ENCODE measurements at places on chromosomes 13 and 19.

- DNase-seq: no peak
Observed at GRCh38 chr19:5561559-5561958, 6.2 kb downstream of the TINCR start.

GRCh38 chr13:23776698-23777574 lies 112.3 kb downstream of the MIPEP start:
- DNase-seq: no peak

DNA sequence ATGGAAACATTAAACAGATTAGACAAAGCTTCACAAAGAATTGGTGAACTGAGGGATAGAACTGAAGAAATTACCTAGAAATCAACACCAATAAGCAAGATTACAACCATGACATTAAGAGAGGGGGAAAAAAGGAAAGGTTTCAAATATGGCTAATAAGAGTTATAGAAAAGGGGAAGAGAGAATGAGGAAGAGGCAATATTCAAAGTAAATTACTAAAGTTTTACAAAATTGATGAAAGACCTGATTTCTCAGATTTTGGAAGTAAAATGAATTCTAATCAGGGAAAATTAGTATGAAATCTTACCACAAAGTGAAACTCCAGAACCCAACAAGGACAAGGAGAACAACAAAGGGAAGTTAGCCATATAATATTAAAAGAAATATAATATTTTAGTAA lies 187.4 kb downstream of the NBEA start:
- no peak for DNase-seq

GRCh38 chr19:17999684-18000479 lies 8.1 kb upstream of the ARRDC2 start:
- no peak for DNase-seq

GRCh38 chr13:41900918-41901317 lies 60.0 kb downstream of the VWA8 start:
- no peak for DNase-seq

DNA sequence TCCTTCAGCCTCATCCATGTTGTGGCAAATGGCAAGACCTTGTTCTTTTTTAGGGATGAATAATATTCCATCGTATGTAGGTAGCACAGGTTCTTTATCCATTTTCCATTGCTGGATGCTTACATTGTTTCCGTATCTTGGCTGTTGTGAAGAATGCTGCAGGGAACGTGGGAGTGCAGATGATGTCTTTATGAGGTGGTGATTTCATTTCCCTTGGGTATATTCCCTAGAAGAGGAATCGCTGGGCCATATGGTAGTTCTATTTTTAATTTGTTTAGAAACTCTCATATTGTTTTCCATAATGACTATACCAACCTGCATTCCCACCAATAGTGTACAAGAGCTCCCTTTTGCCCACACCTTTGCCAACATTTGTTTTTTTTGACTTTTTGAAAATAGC lies 186.3 kb upstream of the TMTC4 start:
- no peak for DNase-seq

GRCh38 chr13:27403203-27403678 lies 21.2 kb upstream of the GTF3A start:
- DNase-seq: no peak

DNA sequence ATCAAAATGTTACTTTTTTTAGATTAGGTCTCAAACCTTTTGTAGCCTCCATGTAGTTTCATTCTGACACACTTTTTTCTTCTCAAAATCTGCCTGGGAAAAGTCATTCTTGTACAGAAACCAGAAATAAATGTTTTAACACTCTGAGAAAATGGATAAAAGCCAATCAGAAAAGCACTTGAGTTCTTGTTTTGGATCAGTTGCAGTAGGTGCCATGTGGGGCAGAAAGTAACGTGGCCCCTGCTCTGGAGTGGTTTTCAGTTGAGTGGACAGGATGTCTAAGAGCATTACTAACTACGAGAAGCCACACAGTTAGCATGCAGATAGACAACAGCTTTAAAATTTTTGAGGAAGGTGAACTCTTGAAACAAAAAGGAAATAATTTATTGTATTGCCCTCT lies 19.1 kb downstream of the GPR183 start:
- no peak for DNase-seq

DNA sequence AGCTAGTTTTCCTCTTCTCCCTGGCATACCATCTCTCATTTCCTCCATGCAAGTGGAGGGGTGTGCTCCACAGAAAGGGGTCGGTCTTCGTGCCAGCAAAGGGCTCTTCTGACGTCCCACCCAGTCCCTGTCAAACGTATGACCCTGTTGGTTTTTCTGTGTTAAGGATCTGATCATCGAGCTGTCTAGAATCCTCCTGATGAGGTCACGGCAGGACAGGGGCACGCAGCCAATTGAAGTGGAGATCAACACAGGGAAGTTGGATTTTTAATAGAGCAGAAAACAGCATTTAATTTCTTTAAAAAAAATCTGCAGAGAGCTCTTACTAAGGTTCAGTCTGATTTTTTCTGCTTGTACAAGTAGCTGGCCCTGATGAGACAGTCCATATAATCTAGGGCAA lies 339.4 kb downstream of the TEX29 start:
- no peak for DNase-seq

DNA sequence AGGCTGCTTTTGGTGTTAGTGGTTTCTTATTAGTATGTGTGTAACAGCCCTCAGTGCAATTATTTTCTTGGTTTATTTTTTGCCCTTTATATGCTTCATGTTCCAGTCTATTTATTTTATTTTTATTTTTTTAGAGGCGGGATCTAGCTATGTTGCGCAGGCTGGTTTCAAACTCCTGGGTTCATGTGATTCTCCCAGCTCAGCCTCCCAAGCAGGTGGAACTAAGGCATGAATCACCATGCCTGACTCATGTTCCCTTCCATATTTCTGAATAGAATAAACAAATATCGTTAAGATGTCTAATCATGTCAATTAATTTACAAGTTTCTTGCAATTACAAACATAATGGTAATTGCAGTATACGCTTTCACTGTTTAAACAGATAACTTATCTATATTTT lies 11.7 kb downstream of the SKA3 start:
- no peak for DNase-seq

GRCh38 chr19:44987148-44987675 lies 14.1 kb upstream of the RELB start:
- DNase-seq: no peak

DNA sequence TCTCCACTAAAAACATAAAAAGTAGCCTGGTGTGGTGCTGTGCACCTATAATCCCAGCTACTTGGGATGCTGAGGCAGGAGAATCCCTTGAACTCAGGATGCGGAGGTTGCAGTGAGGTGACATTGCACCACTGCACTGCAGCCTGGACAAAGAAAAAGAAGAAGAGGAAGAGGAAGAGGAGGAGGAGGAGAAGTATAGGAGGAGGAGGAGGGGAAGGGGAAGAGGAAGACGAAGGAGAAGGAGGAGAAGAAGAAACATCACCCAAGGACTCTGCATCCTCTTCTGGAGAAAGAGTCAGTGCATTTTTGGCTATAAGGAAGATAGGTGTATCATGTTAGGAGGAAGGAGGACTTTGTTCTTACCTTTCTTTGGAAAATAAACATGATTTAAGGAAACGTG lies 13.0 kb upstream of the FPR3 start:
- no peak for DNase-seq

DNA sequence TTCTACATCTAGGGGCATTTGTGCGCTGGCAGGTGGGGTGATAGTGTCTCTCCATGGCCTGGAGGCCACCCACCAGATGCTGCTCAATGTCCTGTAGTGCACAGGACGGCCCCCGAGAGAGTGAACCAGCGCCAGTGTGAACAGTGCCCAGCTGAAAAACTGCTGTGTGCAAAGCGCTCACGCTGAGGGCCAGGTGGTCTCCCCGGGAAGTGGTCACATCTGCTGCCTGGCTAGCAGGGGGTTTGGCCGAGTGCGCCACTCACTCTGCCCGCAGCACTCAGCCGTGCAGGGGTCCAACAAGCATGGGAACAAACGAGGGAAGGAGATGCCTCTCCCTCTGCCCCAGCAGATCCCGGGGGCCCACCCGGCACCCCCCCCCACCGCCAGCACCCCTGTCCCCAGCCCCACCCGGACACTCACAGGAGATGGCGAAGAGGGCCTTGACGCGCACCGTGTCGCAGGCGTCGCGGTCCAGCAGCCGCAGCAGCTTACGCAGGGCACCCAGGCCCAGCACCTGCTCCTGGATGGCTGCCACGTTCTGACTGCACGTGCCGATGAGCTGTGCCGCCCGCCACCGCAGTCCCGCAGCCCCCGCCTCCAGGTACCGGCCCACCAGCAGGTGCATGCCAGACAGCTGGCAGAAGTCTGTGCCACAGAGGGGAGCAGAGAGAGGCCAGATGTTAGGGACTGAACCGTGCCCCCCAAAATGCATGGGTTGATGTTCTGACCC lies 5.8 kb downstream of the HSPBP1 start:
- DNase-seq: no peak

GRCh38 chr19:1672769-1673644 lies 20.6 kb upstream of the TCF3 start:
- no peak for DNase-seq

- DNase-seq: no peak
Observed at GRCh38 chr13:65724226-65724625, 1505.9 kb downstream of the PCDH9 start.

DNA sequence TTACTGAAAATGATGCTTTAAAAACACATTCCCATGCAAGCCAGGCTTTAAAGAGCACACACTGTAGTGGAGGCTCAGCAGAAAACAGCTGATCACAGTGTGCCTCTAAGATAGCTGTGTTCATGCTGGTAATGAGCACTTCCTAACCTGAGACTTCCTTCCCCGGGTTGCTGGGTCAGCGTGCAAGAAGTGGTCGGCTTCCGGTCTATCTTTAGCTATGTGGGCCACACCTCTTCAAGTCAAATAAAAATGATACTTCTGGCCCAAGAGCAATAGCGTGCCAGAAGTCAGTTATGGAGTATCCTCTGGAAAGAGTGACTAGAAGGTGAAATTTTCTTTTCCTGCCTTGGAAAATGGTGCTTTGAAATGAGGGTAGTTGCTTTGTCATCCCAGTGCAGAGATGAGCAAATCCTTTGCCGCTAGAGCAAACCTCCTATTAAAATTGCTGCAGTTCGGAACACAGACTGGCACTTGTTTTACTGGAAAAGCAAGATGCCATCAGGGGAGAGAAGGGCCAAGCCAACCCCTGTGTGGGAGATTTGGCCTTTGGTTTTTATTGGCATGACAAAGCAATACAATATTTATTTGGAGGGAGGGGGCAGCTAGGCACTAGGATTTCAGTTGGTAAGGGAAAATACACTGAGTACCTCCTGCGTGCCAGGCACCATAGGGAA lies 64.2 kb downstream of the ARHGAP35 start:
- DNase-seq: no peak

- no peak for DNase-seq
Observed at GRCh38 chr13:100178309-100178708, 89.4 kb downstream of the PCCA start.

DNA sequence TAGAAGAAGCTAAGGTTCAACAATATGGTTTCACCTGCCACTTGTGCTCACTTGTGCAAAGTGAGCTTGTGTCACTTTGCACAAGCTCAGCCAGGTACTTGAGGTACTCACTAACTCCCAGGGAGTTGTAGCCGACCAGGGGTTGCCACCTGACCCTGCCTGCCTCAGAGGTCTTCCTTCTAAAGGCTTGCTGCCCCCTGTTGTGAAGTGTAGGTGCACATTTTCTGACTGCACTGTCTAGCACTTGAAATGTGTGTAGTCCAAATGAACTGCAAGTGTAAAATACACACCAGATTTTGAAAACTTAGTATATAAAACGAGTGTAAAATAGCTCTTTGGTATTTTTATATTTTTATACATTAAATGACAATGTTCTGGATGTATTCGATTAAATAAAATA lies 230.8 kb downstream of the DLEU7 start:
- no peak for DNase-seq

- DNase-seq: no peak
Observed at GRCh38 chr19:55691561-55692481, 16.8 kb downstream of the EPN1 start.

DNA sequence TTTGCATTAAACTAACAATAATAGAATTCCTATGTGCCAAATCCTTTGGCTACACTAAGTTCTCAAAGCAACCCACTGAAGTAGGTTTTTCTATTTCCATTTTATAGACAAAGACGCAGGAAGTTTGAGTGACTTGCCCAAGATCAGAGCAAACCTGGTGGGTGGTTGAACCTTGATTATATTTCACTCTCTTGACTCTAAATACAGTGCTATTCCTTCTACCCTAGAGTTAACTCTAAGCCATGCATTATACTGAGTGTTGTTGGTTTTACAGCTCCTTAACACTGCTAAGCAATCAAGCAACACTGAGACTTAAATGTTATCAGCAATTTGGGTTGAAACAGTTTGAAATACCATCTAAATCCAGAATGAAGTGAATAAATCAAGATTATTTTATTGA lies 813.6 kb upstream of the GPC6 start:
- no peak for DNase-seq

DNA sequence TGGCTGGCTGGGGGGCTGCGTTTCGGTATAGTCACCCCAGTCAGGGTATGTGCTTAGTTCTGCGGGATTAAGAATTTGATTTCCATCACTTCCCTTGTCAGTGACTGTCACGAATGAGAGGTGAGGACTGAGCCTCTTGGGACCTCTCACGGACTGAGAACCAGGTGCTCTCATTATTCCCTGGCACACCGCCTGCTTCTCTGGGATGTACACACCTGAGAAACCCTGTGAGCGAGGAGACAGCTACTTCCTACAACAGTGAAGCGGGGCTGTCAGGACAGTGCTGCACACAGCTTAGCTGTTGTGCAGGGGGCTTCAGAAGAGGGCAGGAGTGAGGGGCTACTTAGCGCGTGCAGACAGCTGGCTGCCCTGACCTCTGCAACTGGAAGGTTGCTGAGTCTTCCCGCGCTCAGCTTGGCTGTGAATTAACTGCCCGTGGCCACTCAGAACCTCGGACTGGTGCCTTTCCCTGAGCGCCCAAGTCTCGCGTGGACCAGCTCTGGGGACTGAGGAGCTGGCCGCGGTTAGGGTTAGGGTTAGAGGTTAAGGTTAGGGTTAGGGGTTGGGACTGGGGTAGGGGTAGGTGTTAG lies 65.3 kb upstream of the MCF2L start:
- no peak for DNase-seq

- no peak for DNase-seq
Observed at GRCh38 chr13:97483465-97483864, 49.5 kb downstream of the RAP2A start.

- no peak for DNase-seq
Observed at GRCh38 chr13:54445453-54445852, 1416.8 kb downstream of the OLFM4 start.

- DNase-seq: no peak
Observed at GRCh38 chr13:77846173-77846572, 72.5 kb downstream of the EDNRB start.

GRCh38 chr19:9709305-9709704 lies 34.4 kb upstream of the ZNF562 start:
- no peak for DNase-seq

- DNase-seq: no peak
Observed at GRCh38 chr13:112881656-112882554, 87.1 kb upstream of the MCF2L start.

- DNase-seq: no peak
Observed at GRCh38 chr19:12676384-12676792, 5.3 kb downstream of the DHPS start.

- no peak for DNase-seq
Observed at GRCh38 chr13:42549552-42549936, 24.4 kb upstream of the TNFSF11 start.

- DNase-seq: no peak
Observed at GRCh38 chr13:113109151-113110047, 3.8 kb downstream of the F7 start.
